ENCODE measurements at places on chromosomes 2 and 18.

GRCh38 chr2:7573166-7573825 is 656.1 kb downstream of the RNF144A start:
- no peak for DNase-seq

- no peak for DNase-seq
Measured at GRCh38 chr2:222797871-222798270, 63.0 kb upstream of the ACSL3 start.

GRCh38 chr2:149021271-149021719 is 17.2 kb upstream of the LYPD6B start:
- no peak for DNase-seq

DNA sequence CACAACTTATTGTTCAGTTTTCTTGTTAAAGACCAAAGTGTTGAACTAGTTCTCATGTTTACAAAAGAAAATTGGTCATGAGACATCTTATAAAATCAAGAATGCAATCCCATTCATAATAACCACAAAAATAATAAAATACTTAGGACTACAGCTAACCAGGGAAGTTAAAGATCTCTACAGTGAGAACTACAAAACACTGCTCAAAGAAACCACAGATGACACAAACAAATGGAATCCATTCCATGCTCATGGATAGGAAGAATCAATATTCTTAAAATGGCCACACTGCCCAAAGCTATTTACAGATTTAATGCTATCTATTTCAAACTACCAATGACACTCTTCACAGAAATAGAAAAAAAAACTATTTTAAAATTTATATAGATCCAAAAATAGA is 1354.8 kb upstream of the CDH2 start:
- no peak for DNase-seq

DNA sequence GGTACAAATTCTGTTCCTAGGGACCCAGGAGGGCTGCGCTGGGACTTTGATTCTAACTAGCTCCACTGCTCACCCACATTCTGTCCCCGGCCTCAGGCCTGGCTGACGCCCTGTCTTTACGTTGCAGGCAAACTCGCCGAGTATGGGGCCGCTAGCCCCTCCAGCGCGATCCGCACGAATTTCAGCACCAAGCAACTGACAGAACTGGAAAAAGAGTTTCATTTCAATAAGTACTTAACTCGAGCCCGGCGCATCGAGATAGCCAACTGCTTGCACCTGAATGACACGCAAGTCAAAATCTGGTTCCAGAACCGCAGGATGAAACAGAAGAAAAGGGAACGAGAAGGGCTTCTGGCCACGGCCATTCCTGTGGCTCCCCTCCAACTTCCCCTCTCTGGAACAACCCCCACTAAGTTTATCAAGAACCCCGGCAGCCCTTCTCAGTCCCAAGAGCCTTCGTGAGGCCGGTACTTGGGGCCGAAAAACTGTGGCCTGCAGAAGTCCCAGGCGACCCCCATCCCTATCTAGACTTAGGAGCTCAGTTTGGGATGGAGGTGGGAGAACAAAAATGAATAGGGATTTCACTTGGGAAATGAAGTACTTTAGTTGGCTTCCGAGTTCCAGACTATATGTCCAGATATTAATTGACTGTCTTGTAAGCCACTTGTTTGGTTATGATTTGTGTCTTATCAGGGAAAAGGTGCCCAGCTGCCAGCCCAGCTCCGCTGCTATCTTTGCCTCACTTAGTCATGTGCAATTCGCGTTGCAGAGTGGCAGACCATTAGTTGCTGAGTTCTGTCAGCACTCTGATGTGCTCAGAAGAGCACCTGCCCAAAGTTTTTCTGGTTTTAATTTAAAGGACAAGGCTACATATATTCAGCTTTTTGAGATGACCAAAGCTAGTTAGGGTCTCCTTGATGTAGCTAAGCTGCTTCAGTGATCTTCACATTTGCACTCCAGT is 1.5 kb downstream of the HOXD1 start:
- no peak for DNase-seq

- DNase-seq: no peak
Measured at GRCh38 chr2:5392658-5393057, 299.5 kb upstream of the SOX11 start.

DNA sequence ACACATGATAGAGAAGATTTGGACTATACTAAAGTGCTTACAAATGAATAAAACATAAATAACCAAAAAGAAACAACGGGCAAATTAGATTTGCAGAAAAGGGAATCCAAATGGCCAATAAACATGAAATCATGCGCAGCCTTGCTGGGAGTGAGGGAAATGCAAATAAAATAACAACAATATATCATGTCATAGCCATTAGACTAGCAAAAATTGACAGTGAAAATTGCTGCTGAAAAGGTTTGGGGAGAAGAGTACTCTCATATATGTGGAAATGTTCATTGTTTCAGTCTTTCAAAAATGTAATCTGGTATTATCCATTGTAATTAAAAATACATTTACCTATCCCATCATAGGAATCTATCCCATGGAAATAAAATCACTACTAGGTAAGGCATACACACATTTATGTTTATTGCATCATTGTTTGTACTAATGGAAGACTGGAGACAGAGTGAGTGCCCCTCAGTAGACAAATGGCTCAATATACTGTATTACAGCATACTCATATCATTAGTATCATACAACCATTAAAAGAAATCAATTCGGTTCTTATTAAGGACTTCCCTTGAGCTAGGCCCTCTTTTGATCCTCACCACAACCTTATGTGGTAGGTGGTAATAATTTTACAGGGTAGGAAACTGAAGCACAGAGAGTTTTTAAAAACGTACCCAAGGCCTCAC is 94.1 kb upstream of the MSTN start:
- no peak for DNase-seq

DNA sequence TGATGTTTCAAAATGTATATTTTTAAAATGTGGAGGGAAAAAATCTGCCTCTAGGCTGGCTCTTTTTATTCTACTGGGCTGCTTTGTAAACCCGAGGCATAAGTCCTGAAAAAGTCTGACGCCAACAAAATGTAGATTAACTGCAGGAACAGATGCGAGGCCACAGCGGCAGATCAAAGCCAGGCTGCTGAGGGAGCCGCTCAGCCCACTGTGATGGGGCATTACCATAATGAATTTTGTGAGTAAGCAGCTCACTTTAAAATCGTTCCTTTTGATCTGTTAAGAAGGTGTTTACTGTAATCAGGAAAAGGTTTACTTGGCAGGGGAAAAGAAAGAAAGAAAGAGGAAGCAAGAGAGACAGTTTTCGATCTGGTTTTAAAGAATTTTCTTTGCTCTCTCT is 269.0 kb downstream of the ICOS start:
- DNase-seq: no peak

GRCh38 chr2:74333175-74333574 is 10.0 kb downstream of the SLC4A5 start:
- no peak for DNase-seq

- DNase-seq: no peak
Measured at GRCh38 chr2:233976690-233977294, 59.6 kb downstream of the TRPM8 start.

DNA sequence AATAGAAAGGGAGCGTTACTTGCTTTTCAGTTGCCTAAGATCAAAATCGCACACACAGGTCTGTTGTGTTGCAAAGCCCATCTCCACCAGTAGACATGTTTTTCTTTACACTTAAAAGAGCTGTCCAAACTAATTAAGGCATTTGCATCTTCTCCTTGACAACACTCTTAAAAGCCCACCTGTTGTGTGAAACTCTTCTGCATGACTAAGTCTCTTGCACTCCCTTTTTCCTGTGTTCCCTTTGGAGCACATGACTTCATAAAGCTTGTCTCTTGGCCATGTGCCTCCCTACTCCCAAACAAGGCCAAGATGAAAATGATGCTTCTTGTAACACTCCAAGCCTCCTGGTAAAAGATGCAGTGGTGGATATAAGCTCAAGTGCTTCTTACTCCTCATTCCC is 26.1 kb downstream of the PID1 start:
- no peak for DNase-seq

DNA sequence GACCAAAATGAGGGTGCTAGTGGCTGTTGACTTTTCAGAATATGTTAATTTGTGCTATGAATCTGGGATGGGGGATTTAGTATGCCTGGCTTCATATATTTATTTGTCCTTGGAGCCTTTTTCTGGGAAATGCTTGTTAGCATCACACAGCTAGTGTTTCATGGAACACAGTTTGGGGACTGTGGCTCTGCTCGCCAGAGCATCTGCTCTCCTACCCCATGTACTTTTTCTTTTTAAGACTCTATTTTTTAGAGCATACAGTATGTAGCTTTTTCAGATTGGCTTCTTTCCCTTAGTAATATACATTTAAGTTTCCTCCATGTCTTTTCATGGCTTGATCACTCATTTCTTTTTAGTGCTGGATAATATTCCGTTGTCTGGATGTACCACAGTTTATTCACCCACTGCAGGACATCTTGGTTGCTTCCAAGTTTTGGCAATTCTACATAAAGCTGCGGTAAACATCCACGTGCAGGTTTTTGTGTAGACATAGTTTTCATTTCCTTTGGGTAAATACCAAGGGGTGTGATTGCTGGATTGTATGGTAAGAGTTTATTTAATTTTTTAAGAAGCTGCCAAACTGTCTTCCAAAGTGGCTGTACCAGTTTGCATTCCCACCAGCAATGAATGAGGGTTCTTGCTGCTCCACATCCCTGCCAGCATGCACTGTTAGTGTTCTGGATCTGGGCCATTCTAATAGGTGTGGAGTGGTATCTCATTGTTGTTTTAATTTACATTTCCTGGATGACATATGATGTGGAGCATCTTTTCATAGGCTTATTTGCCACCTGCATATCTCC is 44.1 kb downstream of the EFR3B start:
- no peak for DNase-seq

DNA sequence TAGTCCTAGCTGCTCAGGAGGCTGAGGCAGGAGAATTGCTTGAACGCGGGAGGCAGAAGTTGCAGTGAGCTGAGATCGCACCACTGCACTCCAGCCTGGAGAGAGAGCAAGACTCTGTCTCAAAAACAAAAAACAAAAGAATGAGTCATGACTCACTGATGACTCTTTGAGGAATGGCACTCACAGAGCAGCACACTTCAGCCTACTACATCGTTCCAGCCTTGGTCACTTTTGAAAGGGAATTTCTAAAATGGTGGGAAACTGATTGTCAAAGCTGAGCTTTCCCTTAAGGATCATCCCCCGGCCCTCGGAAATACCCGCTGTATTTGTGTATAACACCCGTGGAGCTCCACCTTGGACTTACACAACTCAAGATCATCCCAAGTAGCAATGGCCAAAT is 217.3 kb upstream of the HS6ST1 start:
- DNase-seq: no peak

GRCh38 chr2:6946722-6947121 is 29.5 kb downstream of the RNF144A start:
- no peak for DNase-seq

DNA sequence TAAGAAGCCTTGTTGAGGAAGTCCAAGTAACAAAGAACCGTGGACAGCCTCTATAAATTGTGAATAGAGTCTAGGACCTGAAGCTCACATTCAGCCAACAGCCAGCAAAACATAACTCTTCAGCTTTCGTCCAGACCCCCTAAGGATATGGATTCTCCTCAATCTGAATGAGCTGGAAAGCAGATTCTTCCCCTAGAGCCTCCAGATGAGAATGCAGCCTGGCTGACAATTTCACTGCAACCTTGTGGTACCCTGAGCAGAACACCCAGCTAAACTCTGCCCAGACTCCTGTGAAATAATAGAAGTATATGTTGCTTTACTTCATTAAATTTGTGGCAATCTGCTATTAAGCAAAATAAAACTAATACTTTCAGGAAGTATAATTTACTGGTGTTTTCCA is 483.5 kb upstream of the SLC8A1 start:
- no peak for DNase-seq

- no peak for DNase-seq
Measured at GRCh38 chr2:239469106-239469960, 68.5 kb upstream of the HDAC4 start.

DNA sequence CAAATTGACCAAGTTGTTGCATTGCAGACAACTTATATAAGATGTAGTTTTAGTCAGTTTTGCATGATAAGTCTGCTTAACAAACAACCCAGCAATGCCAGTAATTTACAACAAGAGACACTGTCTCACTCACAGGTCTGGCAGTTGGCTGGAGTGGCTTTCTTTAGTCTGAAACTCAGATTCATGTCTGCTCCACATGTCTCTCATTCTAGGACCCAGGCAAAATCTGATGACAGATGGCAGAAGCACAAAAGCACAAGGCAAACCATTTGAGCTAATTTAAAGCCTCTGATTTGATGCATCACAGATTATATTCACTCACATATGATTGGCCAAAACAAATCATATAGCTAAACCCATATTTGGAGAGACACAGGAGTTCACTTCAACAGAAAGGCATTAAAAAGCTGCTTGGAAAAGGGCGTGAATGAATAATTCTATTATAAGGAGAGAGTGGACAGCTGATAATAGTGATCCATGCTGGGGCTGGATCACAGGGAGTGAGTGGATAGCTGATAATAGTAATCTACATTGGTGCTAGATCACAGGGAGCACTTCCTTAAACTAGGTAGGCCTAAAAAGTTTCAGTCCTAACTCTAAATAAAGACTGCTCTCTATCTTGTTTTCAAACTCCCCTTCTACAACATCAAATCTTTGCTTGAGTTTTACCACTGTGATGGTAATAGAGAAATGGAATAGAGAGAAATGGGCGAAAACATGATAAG is 593.2 kb upstream of the ZNF804A start:
- DNase-seq: no peak

- no peak for DNase-seq
Measured at GRCh38 chr18:40415821-40416220, 1539.2 kb upstream of the PIK3C3 start.

GRCh38 chr18:75339936-75340605 is 87.4 kb downstream of the SMIM21 start:
- DNase-seq: no peak

DNA sequence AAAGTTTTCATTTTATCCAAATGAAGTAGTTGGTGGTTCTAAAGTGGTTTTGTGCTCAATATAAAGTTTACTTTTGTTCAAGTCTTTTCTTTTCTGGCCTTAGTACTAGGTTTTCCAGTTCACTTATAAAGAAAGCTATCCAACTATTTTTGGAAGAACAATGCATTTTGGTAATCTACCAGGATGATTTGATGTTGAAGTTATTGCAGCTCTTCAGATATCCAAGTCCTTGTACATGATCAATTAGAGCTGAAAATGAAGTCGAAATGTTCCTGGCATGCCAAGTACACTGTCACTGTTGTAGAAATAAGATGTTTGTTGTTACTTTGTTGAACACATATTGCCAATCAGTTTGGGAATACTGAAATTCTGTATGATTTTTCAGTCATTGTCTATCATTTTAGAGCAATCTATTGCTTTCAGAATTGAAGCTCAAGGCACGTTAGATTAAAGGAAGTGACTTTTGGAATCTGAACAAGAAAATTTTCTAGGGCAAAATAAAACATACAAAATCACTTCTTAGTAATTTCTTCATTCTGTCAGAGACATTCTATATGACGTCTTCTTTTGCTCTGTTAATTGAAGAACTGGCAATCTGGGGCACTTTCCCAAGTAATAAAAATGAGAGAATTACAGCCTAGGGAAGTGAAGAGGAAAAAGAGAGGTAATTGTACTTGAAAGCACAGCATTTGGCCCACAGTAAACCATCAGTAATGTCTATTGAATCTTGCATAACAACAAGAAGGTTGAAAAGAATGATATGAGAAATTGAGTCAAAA is 232.3 kb downstream of the MREG start:
- DNase-seq: no peak

GRCh38 chr2:68689553-68690537 is 44.8 kb upstream of the ARHGAP25 start:
- DNase-seq: no peak
